ENCODE measurements at places on chromosomes 7 and 10. TPM values are rescaled to one million over a fixed set of nuclear protein-coding genes. Genes with fewer than 3 reads are reported as not detected.
A peak's percentile ranks its signal among the peaks of the same experiment; 100 is the strongest.

The INA gene
- total RNA-seq: 0.92 TPM

The LDB3 gene
- not detected for total RNA-seq

The AGMO gene
- total RNA-seq: not detected

The NRCAM gene
- total RNA-seq: not detected

The SPDYE2 gene
- not detected for total RNA-seq

The SLC35G1 gene
- 6.3 TPM for total RNA-seq

The ZNF736 gene
- total RNA-seq: 18.7 TPM

The TLX1 gene
- not detected for total RNA-seq

The OR6V1 gene
- total RNA-seq: not detected

The WDR86 gene
- not detected for total RNA-seq

The GALNT17 gene
- total RNA-seq: not detected

DNA sequence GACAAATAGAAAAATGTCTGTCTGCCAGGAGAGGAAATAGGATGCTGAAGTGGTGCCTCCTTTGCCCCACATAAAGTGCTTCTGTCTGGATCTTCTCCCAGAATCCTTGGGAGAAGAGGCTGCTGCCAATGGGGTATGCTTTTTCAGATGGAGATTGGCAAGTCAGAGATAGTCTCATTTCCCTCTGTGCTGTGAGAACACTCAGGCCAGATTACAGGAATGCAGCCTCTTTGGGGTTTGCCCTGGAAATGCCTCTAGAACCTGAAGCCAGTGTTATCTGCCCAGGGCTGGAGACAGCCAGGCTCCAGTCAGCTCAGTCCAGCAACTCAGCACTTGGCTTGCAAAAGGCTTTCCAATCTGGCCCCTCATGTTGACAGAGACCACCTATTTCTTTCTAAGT is 119.1 kb upstream of the PHYHIPL start:
- DNase-seq: no peak

- DNase-seq: no peak
Measured at GRCh38 chr7:27123477-27124053, 7.0 kb downstream of the HOXA4 start.

DNA sequence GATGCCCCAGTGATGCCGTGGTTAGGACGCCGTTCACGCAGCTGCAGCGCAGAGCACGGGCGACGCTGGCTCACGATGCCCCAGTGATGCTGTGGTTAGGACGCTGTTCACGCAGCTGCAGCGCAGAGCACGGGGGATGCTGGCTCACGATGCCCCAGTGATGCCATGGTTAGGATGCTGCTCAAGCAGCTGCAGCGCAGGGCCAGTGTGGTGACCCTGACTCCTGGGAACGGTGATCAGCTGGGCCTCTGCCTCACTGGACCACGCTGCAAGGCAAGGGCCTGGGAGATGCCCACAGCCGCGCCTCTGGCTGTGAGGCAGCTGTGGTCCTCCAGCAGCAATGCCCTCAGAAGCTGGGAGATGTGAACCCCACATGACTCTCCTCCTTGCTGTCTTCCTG is 280.6 kb downstream of the DNAJB6 start:
- no peak for DNase-seq

DNA sequence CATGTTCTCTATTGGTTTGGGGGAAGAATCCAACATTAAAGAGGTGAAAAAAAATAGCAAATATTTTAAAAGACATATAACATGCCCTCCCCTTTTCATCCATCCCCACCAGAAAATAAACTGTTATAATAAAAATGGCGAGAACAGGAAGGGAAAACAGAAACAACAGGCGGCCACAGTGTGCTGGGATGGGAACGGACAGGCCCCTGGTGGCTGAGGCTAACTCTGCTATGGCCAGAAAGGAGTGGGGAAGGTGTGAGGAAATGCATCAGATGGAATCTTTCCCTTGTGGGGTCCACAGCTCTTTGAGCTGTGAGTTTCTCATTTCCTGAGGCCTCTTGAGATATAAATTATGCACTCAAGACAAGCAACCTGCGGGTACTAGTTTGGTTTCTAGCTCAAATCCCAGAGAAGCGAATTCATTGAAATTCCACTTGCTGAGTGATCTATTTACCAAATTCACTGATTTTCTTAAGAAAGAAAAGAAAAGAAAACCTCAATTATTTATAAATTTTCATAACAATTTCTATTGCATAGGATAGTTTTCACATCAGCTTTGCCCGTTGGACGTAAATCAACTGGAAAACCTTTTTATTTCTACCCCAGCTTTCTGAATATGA is 139.5 kb downstream of the BMPER start:
- no peak for DNase-seq

- no peak for DNase-seq
Measured at GRCh38 chr7:5173496-5173895, 16.5 kb upstream of the WIPI2 start.

DNA sequence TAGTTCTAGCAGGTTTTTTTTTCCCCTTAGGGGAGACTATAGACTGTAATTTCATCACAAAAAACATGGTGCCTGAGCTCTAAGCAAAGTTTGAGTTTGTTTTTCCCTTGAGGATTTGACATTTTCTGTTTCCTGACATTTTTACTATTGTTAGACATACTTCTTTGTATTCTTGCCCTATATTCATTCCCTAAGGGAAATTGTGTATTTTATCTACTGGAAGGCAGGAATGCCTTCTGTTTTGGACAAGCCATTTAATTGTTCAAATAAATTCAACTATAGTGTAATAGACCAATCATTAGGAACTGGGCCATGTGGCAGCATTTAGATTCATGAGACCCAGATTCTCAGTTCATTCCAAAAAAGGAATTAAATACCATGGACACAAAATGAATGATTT is 335.0 kb downstream of the EXOC4 start:
- no peak for DNase-seq

DNA sequence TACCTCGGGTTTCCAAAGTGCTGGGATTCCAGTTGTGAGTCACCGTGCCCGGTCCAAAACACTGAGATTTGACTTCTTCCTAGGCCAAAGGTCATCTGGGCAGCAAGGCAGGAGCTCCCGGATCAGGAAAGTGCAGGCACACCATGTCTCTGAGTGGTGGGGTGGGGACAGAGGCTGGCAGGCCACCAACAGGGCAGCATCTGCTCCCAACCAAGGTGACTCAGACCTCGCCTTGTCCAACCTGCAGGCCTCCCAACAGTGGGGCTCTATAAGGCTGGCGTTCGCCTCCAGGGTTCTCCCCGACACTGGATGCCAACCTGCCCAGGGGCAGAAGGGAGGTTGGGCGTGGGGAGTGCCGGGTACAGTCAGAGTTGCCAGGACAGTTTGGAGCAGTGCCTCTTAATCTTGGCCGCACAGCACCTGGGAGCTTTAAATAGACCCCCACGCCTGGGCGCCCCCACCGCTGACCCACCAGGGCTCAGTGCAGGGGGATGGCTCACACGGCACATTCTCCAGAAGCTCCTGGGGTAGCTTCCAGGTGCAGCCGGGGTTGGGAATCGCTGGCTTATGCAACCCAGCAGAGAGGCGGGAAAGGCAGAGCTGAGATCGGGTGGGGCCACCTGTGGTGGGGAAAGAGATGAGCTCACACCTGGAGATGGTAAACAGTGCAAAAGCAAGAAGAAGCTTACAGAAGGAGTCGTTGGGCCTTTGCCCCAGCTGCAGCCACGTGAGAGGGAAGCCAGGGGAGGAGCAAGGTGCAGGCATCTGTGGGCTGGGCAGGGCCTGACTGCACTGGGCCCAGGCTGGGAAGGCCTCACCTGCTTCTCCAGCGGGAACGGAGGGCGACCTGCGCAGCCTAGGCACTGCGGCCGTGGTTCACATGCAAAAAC is 10.9 kb downstream of the CALML5 start:
- no peak for DNase-seq

DNA sequence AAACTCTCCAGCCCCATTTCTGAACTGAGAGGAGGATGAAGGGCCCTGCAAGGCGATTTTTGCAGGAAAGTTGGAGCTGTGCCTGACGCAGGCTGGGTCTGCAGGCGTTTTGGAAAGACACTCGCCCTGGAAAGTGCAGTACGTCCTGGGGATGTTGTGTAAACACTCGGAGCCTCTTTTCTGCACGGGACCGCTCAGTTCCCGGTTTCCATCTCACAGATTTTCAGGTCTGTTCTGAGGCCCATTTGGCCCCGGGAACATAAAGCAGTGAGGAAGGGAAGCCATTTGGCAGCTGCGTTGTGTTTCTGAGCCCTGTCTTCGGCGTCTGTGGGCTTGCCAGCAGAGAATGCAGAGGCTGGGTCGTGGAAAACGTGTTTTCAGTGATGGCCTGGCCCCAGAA is 655.0 kb upstream of the MGMT start:
- DNase-seq: no peak

DNA sequence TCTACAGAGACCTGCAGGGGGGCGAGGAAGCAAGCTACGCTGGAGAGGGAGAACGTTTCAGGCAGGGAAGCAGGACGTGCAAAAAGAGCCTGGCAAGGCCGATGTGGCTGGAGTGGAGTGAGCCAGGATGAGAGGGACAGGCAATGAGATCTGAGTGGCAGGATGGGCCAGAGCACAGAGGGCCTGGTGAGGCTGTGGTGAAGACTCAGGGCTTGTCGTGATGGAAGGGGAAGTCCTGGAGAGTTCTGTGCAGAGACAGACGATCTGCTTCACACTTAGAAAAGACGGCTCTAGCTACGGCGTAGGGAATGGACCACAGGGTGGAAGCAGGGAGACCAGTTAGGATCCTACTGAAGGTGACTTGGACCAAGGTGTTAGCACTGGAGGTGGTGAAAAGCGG is 87.0 kb downstream of the SH3PXD2A start:
- DNase-seq: no peak

GRCh38 chr10:31687663-31688482 is 240.8 kb downstream of the ARHGAP12 start:
- peak; percentile 82 for DNase-seq

DNA sequence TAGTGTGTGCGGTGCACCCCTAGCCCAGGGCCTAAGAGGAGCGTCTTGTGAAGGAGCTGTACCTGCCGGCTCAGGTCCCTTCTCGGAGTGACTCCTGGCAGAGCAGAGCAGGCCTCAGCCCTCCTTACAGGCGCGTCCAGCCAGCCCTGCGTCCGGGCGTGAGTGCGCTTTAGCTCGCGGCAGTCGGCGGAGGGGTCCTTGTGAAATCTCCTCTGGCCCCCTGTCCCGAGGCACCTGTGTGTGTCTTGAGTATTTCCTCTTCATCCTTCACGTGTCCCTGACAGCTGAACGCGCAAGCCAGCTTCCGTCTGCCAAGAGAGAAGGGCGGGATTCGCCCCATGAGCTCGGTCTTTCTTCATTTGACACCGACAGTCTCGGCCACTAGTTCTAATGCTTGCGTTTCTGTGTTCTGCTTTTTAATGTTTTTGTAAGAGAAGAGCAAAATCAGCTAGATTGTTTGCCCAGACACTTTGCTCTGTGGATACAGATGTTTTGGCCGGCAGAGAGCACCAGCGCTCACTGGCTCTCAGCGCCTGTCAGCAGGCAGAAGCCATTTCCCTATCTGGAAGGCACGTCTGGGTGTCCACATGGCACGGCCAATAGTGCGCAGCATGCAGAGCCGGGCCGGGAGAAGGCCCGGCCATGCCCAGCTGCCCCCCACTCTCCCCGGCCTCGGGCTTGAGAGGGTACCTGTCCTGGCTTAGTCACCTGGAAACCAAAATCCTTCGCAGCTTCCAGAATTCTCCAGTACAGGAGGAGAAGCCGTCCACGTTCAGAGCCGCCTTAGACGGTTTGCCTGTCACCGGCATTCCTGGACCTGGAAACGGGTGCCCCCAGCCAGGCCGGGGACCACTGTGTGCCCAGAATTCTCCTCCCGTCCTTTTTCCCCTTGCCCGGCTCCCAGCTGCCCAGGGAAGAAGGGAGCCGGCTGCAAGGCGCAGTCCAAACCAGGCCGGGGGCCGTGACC is 7.0 kb downstream of the GET4 start:
- no peak for DNase-seq

DNA sequence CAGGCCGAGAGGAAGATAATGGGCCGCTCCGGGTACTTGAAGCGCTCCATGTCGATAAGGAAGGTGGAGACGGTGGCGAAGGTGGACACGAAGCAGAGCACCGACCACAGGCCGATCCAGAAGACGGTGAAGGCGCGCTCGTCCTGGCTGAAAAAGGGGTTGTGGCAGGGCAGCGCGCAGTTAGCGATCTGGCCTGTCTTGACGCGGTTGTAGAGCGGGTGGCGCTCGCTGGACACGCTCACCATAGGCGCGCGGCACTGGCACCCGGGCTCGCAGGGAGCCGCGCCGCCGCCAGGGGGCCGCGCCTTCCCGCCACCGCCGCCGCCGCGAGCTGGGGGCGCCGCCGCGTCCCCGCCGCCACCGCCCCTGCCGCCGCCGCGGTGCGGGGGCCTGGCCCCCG is 1.6 kb downstream of the FZD8 start:
- peak; percentile 79 for DNase-seq

GRCh38 chr10:28509286-28509685 is 23.6 kb upstream of the WAC start:
- DNase-seq: no peak

- DNase-seq: no peak
Measured at GRCh38 chr10:21910798-21911197, 92.7 kb downstream of the DNAJC1 start.

DNA sequence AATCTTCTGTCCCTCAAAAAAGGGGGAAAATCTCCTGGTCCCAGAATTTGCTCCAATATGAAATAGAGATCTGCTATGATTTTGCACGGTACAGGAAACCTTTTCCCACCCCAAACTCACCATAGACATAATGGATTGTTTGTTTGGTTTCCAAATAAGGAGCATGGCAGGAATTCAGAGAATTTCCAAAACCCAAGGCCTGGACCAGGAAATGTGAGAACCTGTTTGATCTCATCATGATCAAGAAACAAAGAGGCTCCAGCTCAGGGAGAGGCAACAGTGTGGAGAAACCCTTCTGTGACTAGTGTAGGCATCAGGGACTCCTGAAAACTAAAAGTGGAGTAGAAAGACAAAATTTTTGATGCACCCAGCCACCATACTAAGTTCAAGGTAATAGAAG is 1548.1 kb upstream of the LRRTM3 start:
- no peak for DNase-seq

DNA sequence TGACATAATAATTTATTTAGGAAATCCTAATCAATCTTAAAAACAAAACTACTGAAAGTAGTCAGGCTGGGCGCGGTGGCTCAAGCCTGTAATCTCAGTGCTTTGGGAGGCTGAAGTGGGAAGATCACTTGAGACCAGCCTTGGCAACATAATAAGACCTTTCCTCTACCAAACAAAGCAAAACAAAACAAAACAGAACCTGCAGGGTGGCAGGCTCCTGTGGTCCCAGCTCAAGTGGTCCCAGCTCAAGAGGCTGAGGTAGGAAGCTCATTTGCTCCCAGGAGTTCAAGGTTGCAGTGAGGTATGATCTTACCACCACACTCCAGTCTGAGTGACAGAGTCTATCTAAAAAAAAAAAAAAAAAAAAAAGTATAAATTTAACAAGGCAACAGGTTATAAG is 748.0 kb downstream of the CNTNAP2 start:
- no peak for DNase-seq

GRCh38 chr10:101301111-101301731 is 52.7 kb upstream of the BTRC start:
- peak; percentile 77 for DNase-seq
